ENCODE measurements at places on chromosomes 11 and 22. TPM values are rescaled to one million over a fixed set of nuclear protein-coding genes. Genes with fewer than 3 reads are reported as not detected.
A peak's percentile ranks its signal among the peaks of the same experiment; 100 is the strongest.

Gene OR6A2
- total RNA-seq, result not detected

DNA sequence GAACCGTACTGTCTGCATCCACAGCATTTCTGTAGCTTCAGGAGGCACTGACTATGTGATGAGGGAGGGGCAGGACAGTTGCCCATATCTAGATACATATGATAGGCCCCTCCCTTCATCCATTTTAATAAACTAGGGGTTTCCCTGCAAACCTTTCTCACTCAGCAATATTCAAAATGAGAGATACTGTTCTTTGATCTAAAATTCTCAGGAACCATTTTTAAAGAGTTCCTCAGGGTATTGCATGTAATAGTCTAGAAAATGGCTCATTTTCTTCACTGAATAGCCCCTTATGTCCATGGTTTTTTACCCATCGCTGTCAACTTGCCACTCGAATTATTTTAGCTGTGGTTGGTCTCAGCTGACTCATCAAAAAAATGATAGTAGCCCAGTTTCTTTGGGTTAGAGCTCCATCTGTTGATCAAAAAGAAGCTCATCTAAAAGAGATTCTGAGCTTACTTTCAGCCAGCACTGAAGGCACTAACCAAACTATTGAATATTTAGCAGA is 37.0 kb upstream of the DNAJB7 start:
- H3K4me3 ChIP-seq, result no peak overlapping the region
- peaks cover 10% of the 10 kb centered on the region for H3K36me3 ChIP-seq
- no peaks in the 10 kb centered on the region for H3K27me3 ChIP-seq

Gene MRGPRE
- total RNA-seq, result not detected

Gene HBG2
- total RNA-seq, result 55,632 TPM

DNA sequence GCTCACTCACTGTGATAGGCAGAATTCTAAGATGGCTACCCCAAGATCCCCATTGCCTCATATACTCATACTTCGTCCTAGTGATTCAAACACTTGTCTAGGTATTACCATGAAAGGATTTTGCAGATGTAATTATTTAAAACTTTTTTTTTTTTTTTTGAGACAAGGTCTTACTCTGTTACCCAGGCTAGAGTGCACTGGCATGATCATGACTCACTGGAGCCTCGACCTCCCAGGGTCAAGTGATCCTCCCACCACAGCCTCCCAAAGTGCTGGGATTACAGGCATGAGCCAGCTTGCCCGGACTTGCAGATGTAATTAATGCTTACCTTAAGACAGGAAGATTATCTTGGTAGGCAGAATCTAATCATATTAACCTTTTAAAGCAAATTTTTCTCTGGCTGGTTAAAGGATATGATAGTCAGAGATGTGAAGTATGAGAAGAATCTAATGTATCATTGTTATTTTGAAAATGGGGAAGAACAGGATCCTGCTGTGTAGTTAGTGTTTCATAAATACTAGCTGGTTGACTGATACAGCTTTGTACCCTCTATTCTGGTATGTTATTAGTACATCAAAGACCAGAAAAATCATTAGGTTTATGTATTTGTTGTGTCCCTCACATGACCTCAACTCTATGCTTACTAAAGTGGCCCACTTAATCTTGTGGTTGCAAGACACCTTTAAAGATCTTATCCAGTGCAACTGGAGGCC is 35.5 kb downstream of the C2CD3 start:
- no peaks in the 10 kb centered on the region for H3K27me3 ChIP-seq
- no peaks in the 10 kb centered on the region for H3K4me1 ChIP-seq
- DNase-seq, result no peak
- H3K27ac ChIP-seq, result no peak overlapping the region
- peaks cover 18% of the 10 kb centered on the region for H3K36me3 ChIP-seq
- H3K4me3 ChIP-seq, result no peak overlapping the region

DNA sequence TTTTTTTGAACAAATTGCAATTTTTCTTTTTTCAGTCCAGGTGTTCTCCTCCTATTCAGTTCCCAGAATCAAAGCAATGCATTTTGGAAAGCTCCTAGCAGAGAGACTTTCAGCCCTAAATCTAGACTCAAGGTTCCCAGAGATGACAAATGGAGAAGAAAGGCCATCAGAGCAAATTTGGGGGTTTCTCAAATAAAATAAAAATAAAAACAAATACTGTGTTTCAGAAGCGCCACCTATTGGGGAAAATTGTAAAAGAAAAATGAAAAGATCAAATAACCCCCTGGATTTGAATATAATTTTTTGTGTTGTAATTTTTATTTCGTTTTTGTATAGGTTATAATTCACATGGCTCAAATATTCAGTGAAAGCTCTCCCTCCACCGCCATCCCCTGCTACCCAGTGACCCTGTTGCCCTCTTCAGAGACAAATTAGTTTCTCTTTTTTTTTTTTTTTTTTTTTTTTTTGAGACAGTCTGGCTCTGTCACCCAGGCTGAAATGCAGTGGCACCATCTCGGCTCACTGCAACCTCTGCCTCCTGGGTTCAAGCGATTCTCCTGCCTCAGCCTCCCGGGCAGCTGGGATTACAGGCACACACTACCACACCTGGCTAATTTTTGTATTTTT is 6.2 kb upstream of the UBE4A start:
- no peaks in the 10 kb centered on the region for H3K36me3 ChIP-seq
- DNase-seq, result no peak
- H3K27ac ChIP-seq, result no peak overlapping the region
- no peaks in the 10 kb centered on the region for H3K27me3 ChIP-seq
- no peak overlapping the region for H3K4me3 ChIP-seq

DNA sequence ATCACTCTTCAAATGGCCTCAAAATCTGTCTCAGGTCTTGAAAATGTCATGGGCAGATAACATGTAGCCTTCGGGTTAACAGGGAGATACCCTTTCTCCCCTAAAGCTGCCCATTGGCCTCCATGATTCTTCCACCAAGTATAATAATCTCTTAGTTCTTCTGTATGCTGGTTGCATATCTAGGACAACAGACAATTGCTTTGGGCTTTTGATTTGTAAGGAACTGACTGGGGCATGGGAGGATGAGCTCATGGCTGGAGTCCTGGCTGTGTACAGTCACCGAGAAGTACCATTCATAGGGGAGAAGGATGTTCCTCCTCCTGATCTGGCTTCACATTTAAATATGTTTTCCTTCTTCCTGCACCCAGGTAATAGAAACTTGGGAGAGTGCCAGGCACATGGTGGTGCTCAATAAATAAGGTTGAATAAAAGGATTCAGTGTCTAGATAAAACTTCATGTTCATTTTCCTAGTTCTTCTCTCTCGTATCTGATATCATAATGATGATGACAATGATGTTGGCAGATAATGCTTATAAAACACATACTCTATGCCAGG is 2.8 kb upstream of the AMPD3 start:
- peaks cover 12% of the 10 kb centered on the region for H3K4me1 ChIP-seq
- H3K27me3 ChIP-seq, result no peaks in the 10 kb centered on the region
- no peak overlapping the region for H3K4me3 ChIP-seq
- H3K27ac ChIP-seq, result no peak overlapping the region
- no peaks in the 10 kb centered on the region for H3K36me3 ChIP-seq

DNA sequence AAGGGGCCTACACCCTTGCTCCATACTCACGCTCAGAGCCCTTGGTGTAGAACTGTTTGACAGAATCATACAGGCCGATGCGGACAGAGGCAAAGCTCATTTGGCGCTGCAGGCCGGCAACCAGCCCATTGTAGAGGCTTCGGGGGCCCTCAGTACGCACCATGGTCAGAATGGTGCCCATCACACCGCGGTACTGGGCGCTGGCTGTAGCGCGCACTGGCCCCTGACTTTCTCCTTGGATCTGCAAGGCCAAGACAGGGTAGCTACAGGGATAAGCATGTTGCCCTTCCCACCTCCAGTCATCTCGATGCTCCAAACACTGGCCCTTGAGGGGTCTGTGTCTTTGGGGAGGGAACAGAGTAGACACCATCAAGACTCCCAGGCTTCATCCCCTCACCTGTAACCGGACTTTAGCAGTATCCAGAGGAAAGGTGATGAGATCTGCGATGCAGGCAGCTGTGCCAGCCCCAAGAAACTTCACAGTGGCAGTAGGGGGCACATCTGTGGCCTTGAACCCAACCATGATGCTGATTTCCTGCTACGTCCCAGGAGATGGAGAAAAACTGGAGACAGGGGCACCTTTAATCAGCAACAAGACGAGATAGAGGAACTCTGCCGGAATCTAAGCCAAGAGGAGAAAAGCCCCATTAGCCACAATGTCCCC is 4.7 kb downstream of the UCP2 start:
- peaks cover 3% of the 10 kb centered on the region for H3K4me1 ChIP-seq
- H3K27ac ChIP-seq, result no peak overlapping the region
- H3K36me3 ChIP-seq, result no peaks in the 10 kb centered on the region
- DNase-seq, result peak; percentile 32
- no peaks in the 10 kb centered on the region for H3K27me3 ChIP-seq

- H3K4me1 ChIP-seq, result no peaks in the 10 kb centered on the region
- H3K27ac ChIP-seq, result no peak overlapping the region
- DNase-seq, result no peak
Measured at GRCh38 chr11:124543145-124543544, 309 bp downstream of the OR8B12 start.

- no peaks in the 10 kb centered on the region for H3K36me3 ChIP-seq
- H3K4me3 ChIP-seq, result no peak overlapping the region
- no peak overlapping the region for H3K27ac ChIP-seq
- H3K4me1 ChIP-seq, result peaks cover 12% of the 10 kb centered on the region
Measured at GRCh38 chr22:31625661-31626426, 36.2 kb downstream of the PISD start.

DNA sequence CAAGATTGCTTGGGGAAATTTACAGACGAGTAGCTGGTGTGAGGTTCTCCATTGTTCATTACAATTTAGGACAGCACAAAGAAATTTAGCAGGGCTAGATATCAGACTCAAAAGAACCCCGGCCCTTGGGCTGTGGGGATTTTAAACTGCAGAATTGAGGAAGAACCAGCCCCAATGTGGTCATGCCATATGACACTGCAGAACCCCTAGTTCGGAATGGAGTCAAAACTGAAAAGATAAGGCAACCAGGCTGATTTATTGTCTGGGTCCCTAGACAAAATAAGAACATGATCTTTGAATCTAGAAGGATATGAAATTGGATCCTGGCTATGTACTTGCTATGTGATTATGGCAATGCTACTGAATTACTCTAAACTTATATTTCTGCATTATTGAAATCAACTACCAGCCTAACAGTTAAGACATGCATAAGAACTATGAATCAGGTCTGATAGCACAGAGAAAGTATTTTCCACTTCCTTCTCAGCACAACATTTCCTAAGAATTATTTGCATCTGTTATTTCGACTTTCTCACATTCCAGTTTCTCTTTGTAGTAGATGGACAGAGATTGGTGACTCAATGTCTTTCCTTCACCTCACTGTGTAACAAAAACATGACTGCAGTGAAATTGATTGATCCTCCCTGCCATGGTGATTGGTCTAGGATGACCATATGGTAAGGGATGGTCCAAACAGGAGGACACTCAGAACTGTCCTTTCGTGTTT is 13.2 kb downstream of the MMP3 start:
- H3K27me3 ChIP-seq, result no peaks in the 10 kb centered on the region
- H3K27ac ChIP-seq, result no peak overlapping the region
- no peak for DNase-seq
- H3K4me1 ChIP-seq, result no peaks in the 10 kb centered on the region

- no peaks in the 10 kb centered on the region for H3K36me3 ChIP-seq
- no peak overlapping the region for H3K4me3 ChIP-seq
- no peak for DNase-seq
- no peaks in the 10 kb centered on the region for H3K27me3 ChIP-seq
Measured at GRCh38 chr11:29435421-29435820, 581.4 kb downstream of the KCNA4 start.

Data from liver (tissue), 10 donors.